ENCODE measurements at places on chromosomes 6 and 20.

- DNase-seq: no peak
Measured at GRCh38 chr6:1153696-1154245, 158.1 kb upstream of the FOXQ1 start.

- no peak for DNase-seq
Measured at GRCh38 chr6:5587648-5588047, 326.3 kb downstream of the FARS2 start.

GRCh38 chr6:125596020-125596419, 153.4 kb upstream of the HEY2 start:
- no peak for DNase-seq

DNA sequence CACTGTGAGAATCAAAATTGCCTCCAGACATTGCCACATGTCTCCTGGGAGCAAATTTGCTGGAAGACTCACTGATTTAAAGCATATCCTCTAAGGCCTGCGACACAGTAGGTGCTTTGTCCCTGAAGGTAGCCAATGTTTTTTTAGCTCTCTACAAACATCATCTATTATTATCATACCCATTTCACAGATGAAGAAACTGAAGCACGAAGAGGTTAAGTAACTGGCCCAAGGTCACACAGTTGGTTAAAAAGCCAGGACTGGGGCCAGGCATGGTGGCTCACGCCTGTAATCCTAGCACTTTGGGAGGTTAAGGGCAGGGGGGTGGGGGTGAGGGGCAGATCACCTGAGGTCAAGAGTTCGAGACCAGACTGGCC, 12.4 kb downstream of the SLC13A3 start:
- DNase-seq: no peak

DNA sequence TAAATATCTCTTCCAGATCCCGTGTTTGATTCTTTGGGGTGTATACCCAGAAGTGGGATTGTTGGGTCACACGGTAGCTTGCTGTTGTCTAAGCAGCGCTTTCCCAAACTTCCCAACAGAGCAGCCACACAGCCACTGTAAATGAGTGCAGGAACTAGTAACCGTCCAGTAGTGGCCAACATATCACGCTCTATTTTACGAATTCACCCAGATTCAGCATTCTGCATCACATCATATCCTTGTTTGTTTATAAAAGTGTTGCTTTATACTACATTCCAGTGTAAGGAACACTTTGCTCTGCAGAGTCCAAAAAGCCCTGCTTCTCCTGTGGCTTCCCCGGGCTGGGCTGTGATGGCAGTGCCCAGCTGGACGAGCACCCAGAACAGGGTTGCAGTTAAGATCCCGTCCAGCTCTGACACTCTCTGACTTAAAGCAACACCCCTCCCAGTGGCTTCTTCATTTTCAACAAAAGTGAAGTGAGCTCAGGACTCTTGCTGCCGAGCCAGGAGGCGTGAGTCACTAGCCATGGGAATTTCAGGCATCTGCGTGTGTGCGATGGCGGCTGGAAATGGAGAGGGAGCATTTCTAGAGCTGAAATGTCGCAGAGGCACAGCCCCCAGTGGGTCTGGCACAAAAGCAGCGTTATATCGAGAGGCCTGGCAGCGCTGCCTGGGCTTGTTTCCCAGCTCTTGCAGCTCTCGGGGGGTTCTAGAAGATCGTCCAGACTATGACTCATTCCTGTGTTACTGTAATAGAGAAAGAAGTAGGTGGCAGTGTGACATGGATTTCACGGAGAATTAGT, 216.3 kb upstream of the ECI2 start:
- DNase-seq: no peak

DNA sequence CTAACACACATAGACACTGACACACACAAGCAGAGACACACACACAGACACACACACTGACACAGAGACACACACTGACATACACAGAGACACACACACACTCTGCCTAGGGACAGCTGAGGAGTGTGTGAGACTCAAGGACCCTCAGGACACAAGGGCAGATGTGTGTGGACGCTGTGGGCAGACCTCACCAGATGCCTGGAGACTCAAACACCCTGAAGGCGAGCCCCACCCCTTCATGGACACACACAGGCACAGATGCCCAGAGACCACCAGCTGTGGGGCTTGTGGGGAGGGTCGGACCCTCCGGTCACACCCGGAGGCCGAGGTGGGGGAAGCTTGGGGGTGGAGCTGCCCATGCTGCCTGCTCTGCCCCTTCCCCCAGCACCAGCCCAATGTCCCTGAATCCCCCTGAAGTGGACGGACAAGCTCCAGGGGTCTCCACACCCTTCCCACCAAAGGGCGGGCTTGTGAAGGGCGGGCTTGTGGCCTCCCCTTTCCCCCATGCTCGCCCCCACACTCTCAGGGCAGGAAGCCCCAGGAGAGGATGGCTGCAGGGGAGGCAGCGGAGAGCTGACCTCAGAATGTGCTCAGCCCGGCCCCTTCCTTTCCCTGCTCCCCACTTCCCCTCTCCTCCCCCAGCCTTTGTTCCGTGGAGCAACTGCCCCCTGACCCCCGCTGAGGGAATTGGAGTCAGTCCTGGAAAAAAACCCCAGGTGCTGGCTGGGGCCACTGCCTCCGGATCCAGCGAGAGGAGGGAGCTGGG, 13.9 kb upstream of the ABHD16B start:
- no peak for DNase-seq
